ENCODE measurements at places on chromosomes 4 and X. TPM values are rescaled to one million over a fixed set of nuclear protein-coding genes. Genes with fewer than 3 reads are reported as not detected.

GRCh38 chr4:98341309-98341708 is 80.1 kb downstream of the RAP1GDS1 start:
- H3K27ac ChIP-seq = no peak overlapping the region
- H3K27me3 ChIP-seq = no peaks in the 10 kb centered on the region
- H3K4me1 ChIP-seq = peaks cover 4% of the 10 kb centered on the region
- no peak for DNase-seq
- H3K4me3 ChIP-seq = no peak overlapping the region

- no peak overlapping the region for H3K27ac ChIP-seq
- peak overlapping the region; percentile 77 for H3K4me3 ChIP-seq
These were observed 38.5 kb upstream of the IQSEC2 start for GRCh38 chrX:53319614-53320542.

The FATE1 gene
- not detected for total RNA-seq

The SPANXN3 gene
- total RNA-seq = not detected

The TRIM61 gene
- total RNA-seq = 2.9 TPM

DNA sequence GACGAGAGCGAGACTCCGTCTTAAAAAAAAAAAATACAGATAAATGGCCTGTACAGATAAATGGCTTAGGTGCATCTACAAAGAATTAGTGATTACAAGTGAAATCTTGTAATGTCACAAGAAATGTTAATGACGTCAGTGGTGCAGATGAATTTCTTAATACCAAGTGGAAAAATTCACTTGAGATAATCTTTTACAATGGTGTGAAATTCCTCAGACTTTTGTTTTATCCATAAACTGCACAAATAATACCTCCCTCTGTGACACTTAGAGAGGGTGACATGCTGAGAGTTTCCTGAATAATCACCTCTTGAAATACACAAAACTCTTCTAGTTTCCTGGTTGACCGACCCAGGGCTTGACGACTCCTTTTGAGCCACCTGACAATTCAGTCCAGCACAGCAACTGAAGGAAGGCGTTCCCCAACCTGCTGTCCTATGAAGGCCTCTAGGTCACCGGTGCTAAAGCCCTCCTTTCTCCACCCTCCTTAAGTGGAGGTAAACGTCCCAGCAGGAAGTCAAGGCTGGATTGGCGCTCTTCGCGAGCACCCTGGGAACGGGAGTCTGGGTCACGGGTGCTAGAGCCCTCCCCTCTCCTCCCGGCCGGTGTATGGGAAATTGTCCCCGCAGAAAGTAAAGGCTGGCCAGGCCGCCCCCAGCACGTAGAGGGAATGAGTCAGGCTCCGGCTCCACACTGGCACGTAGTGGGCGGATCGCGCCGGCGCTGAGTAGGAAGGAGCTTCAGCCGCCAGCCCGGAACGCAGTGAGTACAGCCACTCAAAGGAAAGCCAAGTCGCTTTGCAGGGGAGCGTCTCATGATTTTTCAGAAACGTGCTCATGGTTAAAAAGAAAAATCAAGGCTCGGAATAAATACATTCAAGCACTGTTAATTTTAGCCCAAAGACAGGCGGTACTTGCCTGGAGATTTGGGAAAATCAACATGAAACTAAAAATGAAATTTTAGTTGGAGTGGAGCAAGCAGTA is at the start of gene TMEM144:
Gene TMEM144, plus strand, starts transcription at position 662 of the 983 bp plus-strand sequence. CDS start 2,182 bp downstream, outside the sequence.
- peak within 1 kb of the TSS; percentile 76 for H3K4me3 ChIP-seq
- H3K27me3 ChIP-seq = peaks cover 17% of the 10 kb centered on the region
- peaks cover 14% of the 10 kb centered on the region for H3K4me1 ChIP-seq
- DNase-seq = peak; percentile 62
- no peaks in the 10 kb centered on the region for H3K36me3 ChIP-seq

The AMTN gene
- not detected for total RNA-seq

GRCh38 chr4:86398187-86398586 is 38.3 kb upstream of the MAPK10 start:
- H3K4me1 ChIP-seq = no peaks in the 10 kb centered on the region
- no peaks in the 10 kb centered on the region for H3K36me3 ChIP-seq
- no peaks in the 10 kb centered on the region for H3K27me3 ChIP-seq
- no peak overlapping the region for H3K4me3 ChIP-seq
- no peak overlapping the region for H3K27ac ChIP-seq

DNA sequence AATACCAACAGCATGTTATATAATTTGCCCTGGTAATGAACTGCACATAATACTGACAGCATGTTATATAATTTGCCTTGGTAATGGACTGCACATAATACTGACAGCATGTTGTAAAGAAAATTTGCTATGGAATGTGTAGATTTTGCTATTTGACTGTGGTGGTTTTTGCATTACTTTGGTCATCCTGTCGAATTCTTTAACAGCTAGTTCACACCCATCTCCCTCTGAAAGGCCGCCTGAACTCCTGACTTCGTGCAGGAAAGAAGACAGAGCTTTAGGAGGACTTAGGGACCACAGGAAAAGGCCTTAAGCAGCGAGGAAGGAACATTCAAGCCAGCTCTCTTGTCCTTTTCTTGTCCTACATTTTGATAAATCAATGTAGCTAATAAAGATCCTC is 45.2 kb upstream of the DCLK2 start:
- no peaks in the 10 kb centered on the region for H3K4me1 ChIP-seq
- H3K4me3 ChIP-seq = no peak overlapping the region
- H3K27me3 ChIP-seq = no peaks in the 10 kb centered on the region

DNA sequence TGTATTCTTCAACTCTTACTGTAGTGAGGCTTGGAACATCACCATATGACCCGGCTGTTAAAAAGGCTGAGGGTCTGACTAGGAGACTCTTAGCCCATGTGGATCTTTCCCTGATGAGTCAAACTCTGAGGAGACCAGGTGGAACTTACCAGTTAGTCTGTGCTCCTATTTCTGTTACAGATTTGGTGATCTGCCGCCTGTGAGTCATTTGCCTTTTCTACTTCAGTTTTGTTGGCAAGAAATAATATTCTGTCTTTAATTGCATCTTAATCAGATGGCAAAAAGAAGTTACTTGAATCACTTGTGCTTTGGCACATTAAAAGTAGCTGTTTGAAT is 48.4 kb downstream of the MTM1 start:
- peaks cover 22% of the 10 kb centered on the region for H3K36me3 ChIP-seq
- H3K4me1 ChIP-seq = peaks cover 6% of the 10 kb centered on the region
- no peak overlapping the region for H3K4me3 ChIP-seq
- no peak overlapping the region for H3K27ac ChIP-seq

The EREG gene
- total RNA-seq = not detected

- no peaks in the 10 kb centered on the region for H3K27me3 ChIP-seq
- H3K4me1 ChIP-seq = no peaks in the 10 kb centered on the region
- no peaks in the 10 kb centered on the region for H3K36me3 ChIP-seq
These were observed 2313.3 kb downstream of the ARAP2 start for GRCh38 chr4:33931026-33931425.

DNA sequence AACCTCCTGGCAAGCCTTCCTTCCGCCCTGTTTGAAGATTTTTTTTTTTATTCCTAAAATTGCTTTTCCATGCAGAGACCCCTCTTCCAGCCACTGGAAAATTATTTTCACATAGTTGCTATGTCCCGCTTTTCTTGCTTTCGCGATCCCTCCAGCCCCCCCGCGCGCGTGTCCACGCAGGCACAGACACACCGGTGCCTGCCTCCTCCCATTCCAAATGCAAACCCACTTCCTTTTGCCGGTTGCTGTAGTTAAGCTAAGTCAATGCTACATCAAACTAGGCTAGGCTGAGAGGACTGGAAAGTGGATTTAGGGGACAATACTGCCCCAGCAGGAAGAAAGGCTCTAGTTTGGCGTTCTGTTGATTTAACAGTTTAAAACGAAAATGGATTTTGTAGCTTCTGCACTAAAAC is 111.0 kb downstream of the DHX15 start:
- peak; percentile 32 for DNase-seq
- peak overlapping the region; percentile 44 for H3K27ac ChIP-seq
- H3K4me1 ChIP-seq = peaks cover 28% of the 10 kb centered on the region
- H3K27me3 ChIP-seq = peaks cover 75% of the 10 kb centered on the region

The SSX4 gene
- total RNA-seq = not detected

- DNase-seq = no peak
- no peaks in the 10 kb centered on the region for H3K4me1 ChIP-seq
- H3K27ac ChIP-seq = no peak overlapping the region
These were observed 59.4 kb upstream of the GK2 start for GRCh38 chr4:79467246-79467932.

The NPNT gene
- total RNA-seq = not detected

The PRPS2 gene
- total RNA-seq = 74.0 TPM

DNA sequence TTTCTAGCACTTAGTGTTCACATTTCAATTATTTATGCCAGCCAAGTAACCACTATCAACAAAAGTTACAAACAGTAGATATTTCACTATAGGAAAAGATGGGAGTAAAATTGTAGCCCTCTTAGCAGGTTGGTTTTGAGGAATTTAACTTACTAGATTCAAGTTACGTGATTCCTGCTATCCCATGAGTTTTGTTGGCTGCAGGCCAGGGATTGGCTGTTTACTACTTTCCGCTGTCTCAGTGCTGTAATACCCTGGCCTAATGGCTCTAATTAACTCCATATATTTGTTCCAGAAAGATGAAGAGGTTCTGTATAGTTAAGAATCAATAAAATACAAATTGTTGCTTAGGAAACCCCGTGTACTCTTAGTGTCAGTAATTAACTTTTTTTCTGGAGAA is 55.5 kb upstream of the MAGED1 start:
- H3K27me3 ChIP-seq = no peaks in the 10 kb centered on the region
- H3K36me3 ChIP-seq = peaks cover 7% of the 10 kb centered on the region
- no peak for DNase-seq
- H3K4me3 ChIP-seq = no peak overlapping the region
- no peak overlapping the region for H3K27ac ChIP-seq

DNA sequence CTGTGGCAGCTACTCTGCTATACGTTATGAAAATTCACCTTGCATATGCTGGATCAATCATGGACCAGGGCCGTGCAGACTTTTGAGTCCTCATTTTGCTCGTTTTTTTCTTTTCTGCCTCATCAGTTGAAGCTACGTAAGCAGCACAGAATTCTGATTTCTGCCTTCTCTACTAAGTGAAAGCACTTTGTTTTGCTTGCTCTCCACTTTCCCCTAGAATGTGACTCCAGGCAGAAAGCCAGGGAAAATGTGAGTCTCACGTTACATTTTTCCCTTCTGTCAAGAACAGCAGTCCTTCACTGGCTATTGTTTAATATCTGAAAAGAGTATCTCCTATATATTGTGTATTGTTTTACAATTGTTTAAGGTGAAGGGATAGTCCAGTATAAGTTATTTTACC is 1840.1 kb downstream of the PCDH7 start:
- DNase-seq = no peak
- H3K27me3 ChIP-seq = no peaks in the 10 kb centered on the region
- no peak overlapping the region for H3K27ac ChIP-seq
- H3K36me3 ChIP-seq = no peaks in the 10 kb centered on the region
- H3K4me1 ChIP-seq = no peaks in the 10 kb centered on the region

DNA sequence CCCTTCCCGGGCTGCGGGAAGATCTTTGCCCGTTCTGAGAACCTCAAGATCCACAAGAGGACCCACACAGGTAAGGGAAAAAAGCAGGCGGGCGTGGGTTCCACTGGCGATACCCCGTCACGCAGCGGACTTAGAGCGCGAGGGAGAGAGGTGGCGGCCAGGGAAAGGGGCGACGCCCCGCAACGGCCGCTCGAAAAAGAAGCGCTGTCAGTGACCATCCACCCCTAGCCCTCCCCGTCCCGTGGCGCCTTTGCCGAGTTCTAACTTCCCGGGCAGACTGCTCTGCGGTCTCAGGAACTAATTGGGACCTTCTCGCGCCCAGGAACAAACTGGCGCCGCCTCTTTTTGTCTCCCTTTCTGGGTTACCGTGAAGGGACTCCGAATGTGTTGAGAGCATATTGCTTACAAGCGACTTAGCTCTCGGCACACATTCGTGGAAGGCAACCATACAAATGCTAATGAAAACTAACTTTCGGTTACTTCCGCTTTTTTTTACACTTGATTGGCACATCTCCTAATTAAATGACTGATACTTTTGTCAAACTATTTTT is 1.8 kb downstream of the ZIC3 start:
- peaks cover 59% of the 10 kb centered on the region for H3K27me3 ChIP-seq
- H3K4me1 ChIP-seq = peaks cover 3% of the 10 kb centered on the region
- no peak for DNase-seq
- H3K27ac ChIP-seq = no peak overlapping the region
- H3K36me3 ChIP-seq = no peaks in the 10 kb centered on the region
- peak overlapping the region; percentile 39 for H3K4me3 ChIP-seq

GRCh38 chrX:19535476-19535875 is 20.2 kb upstream of the MAP3K15 start:
- no peaks in the 10 kb centered on the region for H3K36me3 ChIP-seq
- H3K4me3 ChIP-seq = no peak overlapping the region
- H3K27me3 ChIP-seq = no peaks in the 10 kb centered on the region
- H3K27ac ChIP-seq = no peak overlapping the region
- H3K4me1 ChIP-seq = no peaks in the 10 kb centered on the region
- DNase-seq = no peak

DNA sequence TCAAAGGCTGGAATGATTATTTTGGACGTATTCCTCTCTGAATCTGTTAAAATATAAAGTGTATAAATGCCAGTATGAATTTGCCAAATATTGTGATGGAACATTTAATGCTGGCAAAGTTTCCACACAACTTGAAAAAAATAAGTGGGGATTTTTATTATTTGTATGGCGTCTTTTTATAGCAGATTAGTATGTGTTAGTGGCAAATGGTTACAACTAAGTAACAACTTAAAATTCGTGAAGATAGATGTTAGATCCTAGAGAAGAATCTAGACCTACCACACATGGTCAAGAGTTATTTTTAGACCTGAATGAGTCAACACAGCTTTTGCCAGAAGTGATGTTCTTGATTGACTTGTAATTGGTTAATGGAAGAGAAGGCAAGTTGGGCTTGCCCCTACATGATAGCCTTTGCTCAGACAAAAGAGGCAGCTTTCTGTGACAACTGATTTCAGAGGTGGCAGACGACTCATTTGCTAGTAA is 4.8 kb downstream of the CPE start:
- no peak overlapping the region for H3K4me3 ChIP-seq
- H3K27ac ChIP-seq = no peak overlapping the region
- no peaks in the 10 kb centered on the region for H3K36me3 ChIP-seq

GRCh38 chr4:107693132-107693531 is 26.9 kb downstream of the PAPSS1 start:
- peaks cover 36% of the 10 kb centered on the region for H3K36me3 ChIP-seq
- no peak overlapping the region for H3K4me3 ChIP-seq
- no peak for DNase-seq
- peaks cover 12% of the 10 kb centered on the region for H3K4me1 ChIP-seq
- H3K27me3 ChIP-seq = no peaks in the 10 kb centered on the region

The TMPRSS11A gene
- not detected for total RNA-seq

- no peak for DNase-seq
- no peak overlapping the region for H3K27ac ChIP-seq
- no peaks in the 10 kb centered on the region for H3K4me1 ChIP-seq
- H3K4me3 ChIP-seq = no peak overlapping the region
- H3K36me3 ChIP-seq = no peaks in the 10 kb centered on the region
- peaks cover 16% of the 10 kb centered on the region for H3K27me3 ChIP-seq
These were observed 186.7 kb downstream of the LARP7 start for GRCh38 chr4:112823606-112824005.

- DNase-seq = no peak
- no peaks in the 10 kb centered on the region for H3K36me3 ChIP-seq
- no peaks in the 10 kb centered on the region for H3K27me3 ChIP-seq
- H3K4me1 ChIP-seq = no peaks in the 10 kb centered on the region
- no peak overlapping the region for H3K4me3 ChIP-seq
- no peak overlapping the region for H3K27ac ChIP-seq
These were observed 127.8 kb downstream of the DDX53 start for GRCh38 chrX:23127586-23127985.

The SUPT20HL1 gene
- not detected for total RNA-seq

The AMOT gene
- 1.1 TPM for total RNA-seq

The CEP135 gene
- total RNA-seq = 18.3 TPM

- no peaks in the 10 kb centered on the region for H3K36me3 ChIP-seq
- H3K27ac ChIP-seq = no peak overlapping the region
- H3K4me1 ChIP-seq = no peaks in the 10 kb centered on the region
- no peaks in the 10 kb centered on the region for H3K27me3 ChIP-seq
These were observed 565.4 kb upstream of the ATOH1 start for GRCh38 chr4:93263166-93263565.

All from activated naive CD8-positive, alpha-beta T cell treated with anti-CD3 and anti-CD28 coated beads, Interleukin-2, amount 10 ng/mL, durations not matched to agents 7 days and 5 days (primary cell).